Stimulated activated CD4-positive, alpha-beta T cell treated with anti-CD3 and anti-CD28 coated beads, Interleukin-15, amount 100 ng/mL, for 24 hours (primary cell): ENCODE measurements at places on chromosomes 13 and 19.

GRCh38 chr13:107477772-107478379 lies 737.5 kb downstream of the LIG4 start:
- no peak for DNase-seq

DNA sequence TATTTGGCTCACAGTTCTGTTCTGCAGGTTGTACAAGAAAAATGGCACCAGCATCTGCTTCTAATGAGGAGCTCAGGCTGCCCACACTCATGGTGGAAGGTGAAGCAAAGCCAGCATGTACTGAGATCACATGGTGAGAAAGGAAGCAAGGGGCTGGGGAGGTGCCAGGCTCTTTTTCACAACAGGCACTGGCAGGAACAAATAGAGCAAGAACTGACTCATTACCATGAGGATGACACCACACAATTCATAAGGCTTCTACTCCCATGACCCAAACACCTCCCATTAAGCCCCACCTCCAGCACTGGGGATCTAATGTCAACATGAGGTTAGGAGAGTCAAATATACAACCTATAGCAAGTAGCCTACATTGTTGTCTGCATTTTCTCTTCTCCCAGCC lies 522.6 kb downstream of the RFC3 start:
- no peak for DNase-seq

DNA sequence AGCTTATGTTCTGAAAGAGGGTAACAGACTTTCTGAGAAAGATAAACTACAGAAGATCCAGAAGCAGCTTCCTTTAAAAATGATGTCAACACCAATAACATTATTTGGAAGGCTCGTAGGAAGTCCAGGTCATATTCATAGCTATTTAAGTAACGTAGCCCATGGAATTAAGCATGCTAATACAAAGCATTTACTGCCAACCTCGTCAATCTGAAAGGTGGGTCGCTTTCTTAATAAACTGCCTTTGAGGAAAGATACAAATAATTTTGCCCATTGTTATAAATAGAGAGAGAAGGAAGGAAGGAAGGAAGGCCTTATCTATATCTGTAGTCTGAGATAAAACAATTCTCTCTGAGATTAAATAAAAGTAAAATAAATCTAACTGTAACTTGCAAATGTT lies 80.3 kb downstream of the STARD13 start:
- no peak for DNase-seq

- no peak for DNase-seq
Observed at GRCh38 chr13:30751183-30751933, 16.0 kb downstream of the ALOX5AP start.

DNA sequence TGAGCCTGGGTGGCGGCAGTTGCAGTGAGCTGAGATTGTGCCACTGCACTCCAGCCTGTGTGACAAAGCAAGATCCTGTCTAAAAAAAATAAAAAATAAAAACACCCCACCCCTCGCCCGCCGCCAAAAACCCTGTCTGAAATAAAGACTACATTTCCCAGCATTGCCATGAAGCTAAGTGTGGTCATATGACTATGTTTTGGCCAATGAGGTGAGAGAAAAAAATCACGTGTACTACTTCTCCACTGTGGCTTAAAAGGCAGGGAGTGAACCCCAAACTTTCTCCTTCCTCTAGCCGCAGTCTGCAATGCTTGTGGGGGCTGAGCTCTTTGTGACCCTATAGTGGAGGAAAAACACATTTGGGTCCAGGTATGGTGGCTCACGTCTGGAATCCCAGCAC lies 54.9 kb downstream of the COLGALT1 start:
- DNase-seq, result no peak

DNA sequence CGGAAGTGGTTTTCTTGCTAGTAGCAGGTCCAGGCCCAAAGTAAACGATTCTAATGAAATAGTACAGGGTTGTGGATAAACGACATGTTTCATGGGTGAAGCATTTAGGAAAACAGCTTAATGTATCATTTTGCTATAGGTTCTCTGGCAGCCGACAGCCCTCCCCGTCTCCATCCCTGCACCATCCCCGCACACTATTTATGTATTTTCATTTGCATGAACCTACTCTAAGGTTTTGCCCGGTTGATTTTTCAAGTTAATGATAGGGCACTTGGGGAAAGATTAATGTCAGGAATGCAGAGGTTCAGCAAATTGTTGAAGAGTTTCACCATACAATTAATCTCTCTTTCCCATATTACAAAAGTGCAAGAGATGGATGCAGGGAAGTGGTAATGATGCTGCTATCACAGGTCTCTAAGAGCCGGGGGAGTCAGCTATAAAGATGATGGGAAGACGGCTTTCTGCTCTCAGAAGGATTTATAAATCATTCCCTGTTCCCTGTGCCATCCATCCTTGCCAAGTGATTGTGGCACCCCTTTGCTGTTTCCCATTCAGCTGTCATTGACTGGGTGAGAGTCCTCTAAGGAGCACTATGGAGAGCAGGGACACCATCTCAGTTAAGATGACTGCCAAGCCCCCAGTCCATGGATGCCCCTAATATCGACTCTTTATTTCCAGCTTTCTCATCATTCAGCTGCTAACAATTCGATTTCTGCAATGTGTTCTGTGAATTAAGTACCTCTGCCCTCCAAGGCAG lies 186.3 kb downstream of the IRS2 start:
- DNase-seq, result no peak

DNA sequence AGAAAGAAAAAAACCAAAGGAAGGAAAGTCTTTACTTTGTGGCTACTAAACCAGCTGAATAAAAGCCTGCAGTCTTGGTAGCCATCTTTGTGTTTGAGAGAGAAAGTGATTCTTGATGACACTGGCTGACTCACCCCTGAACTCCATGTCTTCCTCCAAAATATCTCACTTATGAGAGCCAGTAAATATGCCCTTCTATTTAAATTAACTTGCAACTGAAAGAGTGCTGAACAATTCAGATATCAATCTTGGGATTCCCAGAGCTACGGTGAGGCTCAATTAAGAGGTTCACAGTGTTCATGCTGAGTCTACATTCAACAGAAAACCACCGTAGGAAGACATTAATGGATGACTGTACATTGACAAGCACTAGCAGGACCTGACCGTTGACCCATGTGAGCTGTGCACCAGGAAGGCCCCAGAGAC lies 57.9 kb downstream of the KCTD12 start:
- DNase-seq, result peak; percentile 16

DNA sequence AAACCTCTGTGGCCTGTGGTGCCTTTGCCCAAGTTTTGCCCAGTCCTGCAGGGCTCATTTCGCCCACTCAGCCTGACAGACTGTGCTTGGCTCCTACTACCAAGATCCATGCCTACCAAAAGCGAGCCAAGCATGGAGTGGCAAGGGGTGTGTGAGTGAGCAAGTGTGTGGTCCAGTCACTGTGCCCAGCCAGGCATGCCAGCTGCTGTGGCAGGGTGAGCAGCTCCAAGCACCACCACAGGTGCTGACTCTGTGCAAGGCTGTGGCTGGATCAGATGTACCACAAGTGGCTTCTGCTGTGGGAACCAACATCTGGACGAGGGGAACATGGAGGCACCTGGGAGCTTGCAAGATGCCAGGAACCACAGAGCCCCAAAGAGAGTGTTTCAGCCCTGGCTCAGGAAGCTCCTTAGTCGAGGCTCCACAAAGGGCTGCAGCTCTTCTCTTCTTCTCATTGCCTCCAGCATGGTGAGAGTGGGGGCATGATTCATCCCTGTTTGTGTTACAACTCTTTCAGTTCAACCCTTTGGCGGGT lies 1564.2 kb upstream of the MIR17HG start:
- no peak for DNase-seq

- DNase-seq, result no peak
Observed at GRCh38 chr13:76764429-76764828, 121.8 kb downstream of the KCTD12 start.

- DNase-seq, result no peak
Observed at GRCh38 chr19:5152767-5153532, 184.0 kb downstream of the KDM4B start.

DNA sequence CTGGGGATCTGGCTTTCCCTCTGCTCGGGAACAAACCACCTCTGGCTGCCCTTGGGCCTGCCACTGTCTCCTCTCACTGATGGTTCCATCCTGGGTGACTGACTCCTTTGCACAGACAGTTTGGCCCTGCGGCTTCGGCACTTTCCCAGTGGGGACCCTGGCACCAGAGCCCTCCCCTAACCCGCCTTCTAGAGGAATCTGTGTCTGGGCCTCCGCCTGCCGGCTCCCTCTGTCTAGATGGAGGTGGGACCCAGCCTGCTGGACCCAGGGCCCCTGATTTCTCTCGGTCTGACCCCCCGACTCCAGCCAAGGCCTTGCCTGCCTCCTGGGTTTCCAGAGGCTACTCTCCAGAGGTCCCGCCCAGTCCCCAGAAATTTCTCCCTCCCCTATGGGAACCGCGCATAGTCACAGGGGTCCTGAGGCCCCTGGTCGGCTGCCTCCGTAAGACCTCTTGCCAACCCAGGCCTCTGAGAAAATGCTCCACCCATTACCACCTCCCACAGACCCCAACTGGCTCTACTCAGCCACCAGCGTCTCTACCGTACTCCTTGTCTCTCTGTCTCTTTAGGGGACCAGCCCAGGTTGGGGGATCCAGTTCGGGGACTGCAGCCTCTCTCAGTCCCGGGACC lies 2.7 kb downstream of the CCDC106 start:
- DNase-seq, result no peak

DNA sequence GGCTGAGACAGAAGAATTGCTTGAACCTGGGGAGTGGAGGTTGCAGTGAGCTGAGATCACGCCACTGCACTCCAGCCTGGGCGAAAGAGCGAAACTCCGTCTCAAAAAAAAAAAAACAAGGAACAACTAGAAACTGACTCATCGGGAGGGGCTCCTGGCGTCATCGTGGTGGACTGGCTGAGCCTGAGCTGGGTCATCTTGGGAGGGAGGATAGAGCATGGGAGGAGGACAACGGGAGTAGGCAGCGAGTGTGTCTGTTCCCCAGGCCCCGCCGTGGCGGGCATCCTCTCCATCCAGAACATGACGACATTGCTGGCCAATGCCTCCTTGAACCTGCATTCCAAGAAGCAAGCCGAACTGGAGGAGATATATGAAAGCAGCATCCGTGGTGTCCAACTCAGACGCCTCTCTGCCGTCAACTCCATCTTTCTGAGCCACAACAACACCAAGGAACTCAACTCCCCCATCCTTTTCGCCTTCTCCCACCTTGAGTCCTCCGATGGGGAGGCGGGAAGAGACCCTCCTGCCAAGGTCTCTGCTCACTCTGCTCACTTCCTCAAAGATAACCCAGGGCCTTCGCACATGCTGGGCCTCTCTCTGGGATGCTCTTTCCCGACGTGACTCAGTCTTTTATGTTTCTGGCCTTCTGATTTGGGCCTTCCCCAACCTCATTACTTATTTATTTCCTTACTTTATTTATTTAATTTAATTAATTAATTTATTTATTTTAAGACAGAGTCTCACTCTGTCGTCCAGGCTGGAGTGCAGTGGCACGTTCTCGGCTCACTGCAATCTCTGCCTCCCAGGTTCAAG lies 16.6 kb downstream of the DDX39A start:
- no peak for DNase-seq

DNA sequence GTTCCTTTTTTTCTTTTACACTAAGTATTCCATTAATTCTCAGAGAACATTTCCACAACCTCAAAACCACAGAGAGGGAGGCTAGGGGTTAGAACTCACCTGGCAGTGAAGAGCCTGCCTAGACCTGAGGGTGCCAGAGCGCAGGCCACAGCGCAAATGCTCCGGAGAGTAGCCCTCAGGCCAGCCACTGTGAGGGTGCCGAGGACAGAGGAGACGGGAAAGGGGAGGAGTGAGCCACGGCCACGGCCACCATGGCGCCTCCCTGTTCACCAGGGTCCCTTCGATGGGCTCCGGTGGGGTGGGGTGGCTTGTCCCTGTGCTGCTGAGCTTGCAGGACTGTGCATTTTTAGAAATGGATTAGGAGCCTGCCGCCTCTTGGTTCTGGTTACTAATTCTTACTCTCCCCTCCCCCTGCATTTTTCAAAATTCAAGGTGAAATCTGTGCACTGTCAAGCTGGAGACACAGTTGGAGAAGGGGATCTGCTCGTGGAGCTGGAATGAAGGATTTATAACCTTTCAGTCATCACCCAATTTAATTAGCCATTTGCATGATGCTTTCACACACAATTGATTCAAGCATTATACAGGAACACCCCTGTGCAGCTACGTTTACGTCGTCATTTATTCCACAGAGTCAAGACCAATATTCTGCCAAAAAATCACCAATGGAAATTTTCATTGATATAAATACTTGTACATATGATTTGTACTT lies 58.8 kb downstream of the GGACT start:
- DNase-seq, result no peak

GRCh38 chr13:30431269-30431940 lies 9.1 kb downstream of the UBE2L5 start:
- no peak for DNase-seq

GRCh38 chr19:6737873-6738786 lies 750 bp upstream of the GPR108 start:
- DNase-seq, result peak; percentile 86

GRCh38 chr13:43881580-43881979 lies 1.9 kb downstream of the LACC1 start:
- no peak for DNase-seq

GRCh38 chr13:101144808-101145419 lies 271.4 kb downstream of the NALCN start:
- DNase-seq, result peak; percentile 12

GRCh38 chr13:73910733-73911132 lies 223.5 kb downstream of the KLF12 start:
- no peak for DNase-seq

GRCh38 chr13:112868308-112868707 lies 100.7 kb upstream of the MCF2L start:
- no peak for DNase-seq

DNA sequence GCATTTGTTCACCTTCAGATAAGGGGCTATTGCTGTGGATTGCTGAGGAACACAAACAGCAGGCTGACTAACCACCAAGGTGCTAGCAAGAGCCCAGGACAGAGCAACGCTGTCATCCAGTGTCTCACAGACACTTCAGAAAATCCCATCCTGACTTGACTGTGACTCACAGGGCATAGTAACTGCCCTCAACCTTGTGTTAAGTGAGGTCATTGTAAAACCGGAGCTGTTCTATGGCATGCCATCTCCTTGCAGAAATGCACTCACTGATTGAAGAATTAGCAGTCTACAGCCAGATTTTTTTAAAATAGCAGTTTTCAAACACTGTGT lies 51.1 kb downstream of the TNFRSF19 start:
- peak; percentile 8 for DNase-seq

- DNase-seq, result peak; percentile 28
Observed at GRCh38 chr13:32734511-32734910, 148.3 kb downstream of the PDS5B start.

DNA sequence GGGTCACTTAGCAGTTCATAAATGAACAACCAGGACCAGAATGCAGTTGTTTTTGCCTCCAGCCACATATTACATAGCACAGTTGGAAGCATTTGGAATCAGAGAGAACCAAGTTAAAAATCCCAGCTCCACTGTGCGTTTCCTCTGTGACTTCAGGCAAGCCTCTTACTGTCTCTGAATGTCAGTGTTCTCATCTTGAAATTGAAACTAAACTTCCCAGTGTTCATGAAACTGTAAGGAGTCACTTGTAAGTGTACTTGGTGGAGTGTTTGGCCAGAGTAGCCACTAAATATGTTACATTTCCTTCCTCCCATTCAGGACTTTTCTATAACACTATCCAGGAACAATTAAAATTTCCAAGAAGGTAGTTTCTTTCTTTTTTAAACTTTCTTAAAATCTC lies 276.8 kb downstream of the KCNRG start:
- no peak for DNase-seq

- peak; percentile 94 for DNase-seq
Observed at GRCh38 chr19:48646001-48646721, at the start of gene CA11. Gene CA11 (minus strand): TSS chr19:48646187. CDS start chr19:48645632, 555 bp downstream.

GRCh38 chr19:3392480-3392879 lies 26.1 kb downstream of the NFIC start:
- no peak for DNase-seq

GRCh38 chr13:68007576-68007975 lies 777.4 kb upstream of the PCDH9 start:
- DNase-seq, result no peak
